HT-29 (cell line): ENCODE measurements at places on chromosomes 2 and 18. TPM values are rescaled to one million over a fixed set of nuclear protein-coding genes. Genes with fewer than 3 reads are reported as not detected.

Gene FAM110C
- 33.7 and 33.9 TPM in 2 replicates for total RNA-seq

Gene GPR45
- total RNA-seq: not detected in 2 replicates

Gene EML6
- total RNA-seq: 3.0 and 3.1 TPM in 2 replicates

Gene DLGAP1
- total RNA-seq: 0.08 and 0.53 TPM in 2 replicates

Gene MLPH
- 66.1 and 67.8 TPM in 2 replicates for total RNA-seq

Gene RAB1A
- total RNA-seq: 89.5 and 97.9 TPM in 2 replicates

Gene NFU1
- total RNA-seq: 13.1 and 16.6 TPM in 2 replicates

Gene ASB18
- not detected in 2 replicates for total RNA-seq

Gene PRKD3
- 14.0 and 17.2 TPM in 2 replicates for total RNA-seq

Gene SOX11
- total RNA-seq: not detected in 2 replicates

Gene ESPNL
- total RNA-seq: not detected in 2 replicates

Gene DYNC2LI1
- total RNA-seq: 6.5 and 9.7 TPM in 2 replicates

Gene NT5DC4
- 1.4 and 1.6 TPM in 2 replicates for total RNA-seq

Gene RNF125
- 1.7 and 2.1 TPM in 2 replicates for total RNA-seq

Gene SERPINB2
- total RNA-seq: not detected in 2 replicates

Gene LRP1B
- total RNA-seq: not detected in 2 replicates

Gene MSTN
- total RNA-seq: not detected in 2 replicates

Gene IL36RN
- 0.44 and 1.4 TPM in 2 replicates for total RNA-seq

Gene PKDCC
- total RNA-seq: 76.0 and 83.9 TPM in 2 replicates

Gene ITGA4
- not detected in 2 replicates for total RNA-seq

Gene NT5C1B
- not detected in 2 replicates for total RNA-seq

Gene DNER
- not detected in 2 replicates for total RNA-seq

Gene FZD7
- total RNA-seq: 17.4 and 18.2 TPM in 2 replicates

Gene TMEM200C
- not detected in 2 replicates for total RNA-seq

Gene CRYGD
- not detected in 2 replicates for total RNA-seq

Gene OTX1
- 4.6 and 5.6 TPM in 2 replicates for total RNA-seq

Gene ASPRV1
- total RNA-seq: 1.1 and 2.1 TPM in 2 replicates

Gene PIKFYVE
- 7.2 and 10.1 TPM in 2 replicates for total RNA-seq

Gene POTEJ
- not detected in 2 replicates for total RNA-seq

Gene SH3BP4
- total RNA-seq: 42.9 and 44.5 TPM in 2 replicates

Gene ANKAR
- 0.94 and 2.7 TPM in 2 replicates for total RNA-seq

Gene RFX8
- not detected in 2 replicates for total RNA-seq

Gene GALNT3
- total RNA-seq: 35.2 and 39.6 TPM in 2 replicates

Gene OBSL1
- total RNA-seq: 0.86 and 1.3 TPM in 2 replicates

Gene ING5
- total RNA-seq: 46.4 and 54.7 TPM in 2 replicates

Gene SH3RF3
- total RNA-seq: 0.05 and 0.16 TPM in 2 replicates

Gene SCN9A
- total RNA-seq: 0.38 and 0.52 TPM in 2 replicates

Gene WDR12
- total RNA-seq: 25.2 and 27.3 TPM in 2 replicates

Gene CRYGC
- not detected in 2 replicates for total RNA-seq

Gene CARF
- total RNA-seq: 0.37 and 5.2 TPM in 2 replicates

Gene BOLL
- total RNA-seq: not detected in 2 replicates

Gene POTEC
- 0.34 TPM in 1 of 2 replicates, not detected in the other for total RNA-seq

Gene UNC80
- total RNA-seq: not detected in 2 replicates

Gene APOB
- not detected in 2 replicates for total RNA-seq

Gene DSC3
- total RNA-seq: 0.03 TPM in 1 of 2 replicates, not detected in the other

Gene CAPN14
- total RNA-seq: not detected in 2 replicates

Gene M1AP
- not detected in 2 replicates for total RNA-seq

Gene DSC2
- 4.9 and 5.7 TPM in 2 replicates for total RNA-seq

Gene CRYBA2
- total RNA-seq: not detected in 2 replicates

Gene TEX44
- total RNA-seq: not detected in 2 replicates

Gene TRIB2
- total RNA-seq: 5.7 and 8.6 TPM in 2 replicates

Gene PGAP1
- 2.7 and 2.9 TPM in 2 replicates for total RNA-seq

Gene ALK
- total RNA-seq: not detected in 2 replicates

Gene ITGB6
- total RNA-seq: 14.3 and 14.8 TPM in 2 replicates

Gene TIMM21
- total RNA-seq: 17.2 and 33.8 TPM in 2 replicates
